Cerebellar nuclear complex (tissue), 1 donor: ENCODE measurements at places on chromosomes 12 and 14.

GRCh38 chr14:71720978-71721624, 211.1 kb upstream of the RGS6 start:
- no peak for DNase-seq

GRCh38 chr14:30980980-30981379, 44.5 kb upstream of the AP4S1 start:
- no peak for DNase-seq

GRCh38 chr14:76501156-76501720, 125.3 kb downstream of the ESRRB start:
- no peak for DNase-seq

DNA sequence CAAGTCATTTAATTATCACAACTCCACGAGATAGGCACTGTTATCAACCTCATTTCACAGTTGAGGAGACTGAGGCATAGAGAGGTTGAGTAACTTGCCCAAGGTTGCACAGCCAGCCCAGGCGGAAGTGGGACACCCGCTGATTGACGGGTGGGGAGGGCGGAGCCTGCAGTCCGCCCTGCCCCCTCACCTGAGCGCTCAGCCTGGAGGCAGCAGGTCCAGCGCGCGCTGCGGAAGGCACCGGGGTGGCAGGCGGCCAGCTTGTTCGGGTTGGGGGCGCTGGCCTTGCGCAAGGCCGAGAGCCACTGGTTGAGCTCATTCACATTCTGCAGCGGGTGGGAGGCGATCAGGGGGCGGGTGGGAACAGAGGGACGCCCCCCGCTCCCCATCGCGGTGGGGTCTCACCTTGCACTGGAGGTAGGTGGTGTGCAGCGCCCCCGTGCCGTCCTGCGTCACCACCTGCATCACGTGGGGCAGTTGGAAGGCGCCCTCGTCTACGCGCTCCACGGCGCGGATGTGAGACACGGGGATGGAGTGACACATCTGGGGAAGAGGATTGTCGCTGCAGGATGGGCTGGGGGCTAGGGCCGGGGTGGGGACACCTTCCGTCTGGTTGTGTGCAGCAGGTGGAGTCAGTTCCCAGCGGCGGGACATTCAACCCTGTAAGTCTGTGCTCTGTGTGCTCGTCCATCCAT, 31.7 kb downstream of the RASAL1 start:
- no peak for DNase-seq

DNA sequence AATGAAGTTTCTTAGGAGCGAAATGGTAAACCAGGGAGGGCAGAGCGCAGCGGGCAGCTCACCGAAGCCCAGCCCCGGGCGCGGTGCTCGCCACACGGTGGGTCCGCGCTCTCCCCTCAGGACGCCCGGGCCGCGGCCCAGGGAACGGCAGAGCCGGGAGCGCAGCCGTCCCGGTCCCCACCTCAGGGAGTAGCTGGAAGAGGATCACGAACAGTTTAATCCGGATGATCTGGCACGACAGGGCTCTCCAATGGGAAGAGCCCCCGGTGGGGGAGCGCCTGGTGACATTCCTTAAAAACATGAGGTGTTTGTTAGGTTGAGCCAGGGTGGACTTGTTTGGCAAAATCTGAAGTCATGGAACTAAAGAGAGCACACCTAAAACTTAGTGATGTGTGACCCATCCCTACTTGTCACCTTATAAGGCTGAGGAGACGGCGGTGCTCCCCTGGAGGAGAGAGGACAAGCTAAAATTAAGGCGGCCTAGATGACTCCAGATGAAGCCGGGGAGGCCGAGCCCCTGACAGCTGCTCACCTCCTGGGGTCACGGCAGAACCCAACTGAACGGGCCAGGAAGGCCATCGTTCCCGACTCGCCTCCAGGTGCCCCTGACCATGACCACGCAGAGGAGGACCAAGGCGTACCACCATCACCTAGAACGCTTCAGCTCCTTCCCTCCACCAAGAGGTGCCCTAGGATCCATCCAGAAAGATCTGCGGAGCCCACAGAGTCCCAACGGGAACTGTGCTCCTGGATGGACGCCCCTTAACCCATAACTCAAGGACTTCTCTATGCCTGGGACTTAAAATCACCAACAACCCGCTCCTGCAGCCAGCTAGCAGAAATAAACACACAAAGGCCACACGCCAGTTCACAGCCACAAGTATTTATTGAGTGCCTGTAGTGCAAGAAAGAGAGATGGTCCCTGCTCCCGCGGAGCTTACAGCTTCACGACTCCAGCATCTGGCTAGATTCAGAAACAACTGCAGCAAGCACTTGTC, 866 bp upstream of the PITPNM2 start:
- DNase-seq: no peak

GRCh38 chr12:110141389-110141788, 17.2 kb downstream of the IFT81 start:
- no peak for DNase-seq

- no peak for DNase-seq
Measured at GRCh38 chr12:23621900-23622299, 327.6 kb downstream of the SOX5 start.

GRCh38 chr14:70821584-70822529, 12.5 kb upstream of the MAP3K9 start:
- DNase-seq: no peak

GRCh38 chr14:23094666-23095195, at the start of gene ACIN1:
ACIN1 (minus strand) TSS chr14:23095136; CDS start chr14:23095112, 24 bp downstream.
- DNase-seq: no peak

- DNase-seq: no peak
Measured at GRCh38 chr12:16424531-16424930, 77.1 kb downstream of the MGST1 start.

DNA sequence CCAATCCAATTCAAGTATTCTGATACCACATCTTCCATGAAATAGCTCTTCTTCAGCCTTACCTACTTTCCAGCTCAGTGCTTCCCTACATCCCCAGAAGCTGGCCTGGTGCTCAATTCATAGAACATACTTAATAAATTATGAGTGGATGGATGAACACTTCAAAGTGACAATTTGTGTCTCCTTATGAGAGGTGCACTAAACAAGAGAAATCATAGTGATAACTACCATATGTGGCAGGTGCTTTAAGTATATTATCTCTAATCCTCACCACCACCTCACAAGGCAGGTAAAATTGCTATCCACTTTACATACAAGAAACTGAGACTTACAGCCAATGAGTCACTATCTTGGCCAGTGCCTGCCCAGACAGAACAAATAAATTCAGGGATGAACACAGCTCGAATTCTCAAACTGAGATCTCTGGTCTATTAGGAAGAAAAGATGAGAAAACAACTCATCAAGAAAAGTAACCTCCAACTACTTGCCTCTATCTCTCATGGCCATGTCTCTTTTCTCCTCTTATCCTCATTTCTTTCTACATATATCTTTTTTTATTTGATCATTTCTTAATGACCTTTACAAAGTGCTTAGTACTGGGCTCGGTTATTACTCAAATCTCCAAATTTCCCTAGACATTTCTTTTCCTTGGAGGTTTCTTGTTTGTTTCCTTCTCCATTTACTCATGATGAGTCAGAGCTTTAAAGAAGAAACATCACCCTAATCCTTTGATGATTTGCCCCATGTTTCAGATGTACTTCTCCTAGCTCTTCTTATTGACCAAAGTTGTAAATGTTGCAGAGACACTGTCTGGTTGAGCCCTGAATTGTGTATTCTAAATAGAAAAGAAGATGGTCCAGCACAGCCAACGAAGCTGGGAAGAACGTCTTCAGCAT, 161.5 kb downstream of the RPS29 start:
- no peak for DNase-seq

DNA sequence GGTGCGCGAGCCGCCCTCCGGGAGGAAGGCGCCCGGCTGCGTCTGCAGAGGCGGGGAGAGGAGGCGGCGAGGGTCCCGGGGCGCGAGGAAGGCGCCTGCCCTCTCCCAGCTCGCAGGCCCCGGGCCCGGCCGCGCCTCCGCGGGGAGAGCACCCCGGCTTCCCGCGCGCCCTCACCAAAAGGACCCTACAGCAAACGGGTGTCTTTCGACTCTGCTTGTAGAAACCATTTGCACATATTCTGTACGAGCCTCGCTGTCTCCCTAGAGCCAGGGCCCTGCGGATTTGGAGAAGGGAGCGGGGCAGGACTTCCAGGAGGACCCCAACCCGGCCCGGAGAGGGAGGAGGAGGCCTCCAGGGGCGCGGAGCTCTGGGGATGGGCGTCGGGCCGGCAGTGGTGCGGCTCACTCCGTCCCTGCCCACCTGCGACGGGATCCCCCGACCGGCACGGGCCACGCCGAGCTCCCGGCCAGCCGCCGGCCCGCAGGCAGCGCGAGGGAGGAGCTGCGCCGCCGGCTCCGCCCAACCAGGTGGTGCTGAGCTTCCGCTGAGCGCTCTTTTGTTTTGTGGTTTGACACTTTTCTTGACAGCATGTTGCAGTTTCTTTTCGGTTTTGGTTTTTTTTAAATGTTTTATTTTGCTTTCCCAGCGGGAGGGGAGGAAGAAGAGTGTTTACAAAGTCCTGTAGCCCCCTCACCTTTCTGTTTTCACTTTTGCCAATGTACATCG, 103.3 kb upstream of the FKBP4 start:
- DNase-seq: no peak

GRCh38 chr12:117889098-117889497, 79.7 kb downstream of the KSR2 start:
- DNase-seq: no peak

DNA sequence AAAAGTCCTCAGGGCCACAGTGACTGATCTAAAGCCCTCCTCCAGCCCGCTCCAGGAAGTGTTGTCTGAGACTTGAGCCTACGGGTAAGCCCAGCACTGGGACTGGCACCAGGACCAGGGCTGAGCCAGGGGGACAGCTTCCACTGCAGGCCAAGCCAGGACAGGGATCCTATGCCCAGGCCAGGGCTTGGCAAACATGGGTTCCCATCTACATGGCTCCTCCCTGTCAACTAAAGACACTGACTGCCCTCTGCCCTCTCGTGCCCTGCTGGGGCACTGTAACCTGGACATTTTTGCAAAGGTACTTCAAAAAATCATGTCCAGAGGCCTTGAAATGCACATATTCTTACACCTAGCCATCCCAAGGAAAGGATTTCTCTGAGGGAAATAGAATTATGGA, 88.0 kb downstream of the VWF start:
- DNase-seq: no peak

DNA sequence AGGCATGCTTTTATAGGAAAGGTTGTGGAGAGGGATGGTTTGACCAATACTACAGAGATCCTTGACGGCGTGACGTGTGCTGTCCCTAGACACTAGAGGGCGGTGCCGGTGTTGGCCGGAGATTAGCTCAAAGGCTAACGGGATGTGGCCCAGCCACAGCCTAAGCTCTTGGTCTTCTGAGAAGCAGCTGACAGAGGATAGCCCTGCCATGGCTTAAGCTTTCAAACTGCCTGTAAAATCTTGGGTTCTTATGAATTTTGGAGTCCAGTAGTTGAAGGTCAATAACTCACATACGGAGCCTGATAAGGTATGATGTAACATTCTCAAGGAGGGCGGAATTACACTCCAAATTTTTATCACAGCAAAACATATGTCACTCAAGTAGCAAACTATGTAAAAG, 515.7 kb upstream of the ATXN7L3B start:
- DNase-seq: no peak

DNA sequence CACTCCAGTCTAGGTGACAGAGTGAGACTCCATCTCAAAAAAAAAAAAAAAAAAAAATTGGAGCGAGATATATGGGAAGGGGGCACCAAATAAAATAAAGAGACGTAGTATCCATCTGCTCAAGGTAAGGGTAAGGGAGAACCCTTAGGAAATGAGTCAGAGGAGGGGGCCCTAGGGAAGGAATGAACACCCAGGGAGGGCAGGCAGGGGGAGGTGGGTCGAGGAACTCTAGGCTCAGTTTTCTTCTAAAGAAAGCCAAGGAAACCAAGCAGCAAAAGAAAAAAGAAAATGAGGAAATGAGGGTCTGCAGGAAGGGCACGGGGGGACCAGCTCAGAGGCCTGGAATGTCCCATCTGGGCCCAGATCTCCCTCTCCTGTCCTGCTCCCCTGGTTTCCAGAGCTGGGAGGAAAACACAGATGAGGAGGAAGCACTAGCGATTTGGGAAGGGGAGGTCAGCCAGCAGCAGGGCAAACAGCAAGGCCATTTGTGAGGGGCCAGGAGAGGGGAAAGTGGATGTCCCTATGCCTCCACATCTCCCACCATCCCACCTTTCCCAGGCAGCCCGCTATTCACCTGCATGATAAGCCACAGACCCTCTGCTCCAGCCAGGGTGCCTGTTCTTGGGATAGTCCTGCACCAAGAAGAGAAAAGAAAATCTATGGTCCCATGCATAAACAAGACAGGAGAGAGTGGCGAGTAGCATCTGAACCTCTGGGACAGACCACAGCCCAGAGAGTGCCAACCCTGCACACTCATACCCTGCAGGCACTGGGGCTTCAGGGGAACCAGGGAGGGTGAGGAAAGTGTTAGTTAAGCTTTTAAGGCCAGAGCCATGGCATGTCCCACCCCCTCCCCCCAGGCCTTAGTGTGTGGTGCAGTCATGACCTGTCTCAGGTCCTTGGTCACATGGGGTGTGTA, 11.9 kb downstream of the SPRYD3 start:
- DNase-seq: no peak

- DNase-seq: no peak
Measured at GRCh38 chr14:65016471-65016870, 29.8 kb downstream of the FNTB start.

DNA sequence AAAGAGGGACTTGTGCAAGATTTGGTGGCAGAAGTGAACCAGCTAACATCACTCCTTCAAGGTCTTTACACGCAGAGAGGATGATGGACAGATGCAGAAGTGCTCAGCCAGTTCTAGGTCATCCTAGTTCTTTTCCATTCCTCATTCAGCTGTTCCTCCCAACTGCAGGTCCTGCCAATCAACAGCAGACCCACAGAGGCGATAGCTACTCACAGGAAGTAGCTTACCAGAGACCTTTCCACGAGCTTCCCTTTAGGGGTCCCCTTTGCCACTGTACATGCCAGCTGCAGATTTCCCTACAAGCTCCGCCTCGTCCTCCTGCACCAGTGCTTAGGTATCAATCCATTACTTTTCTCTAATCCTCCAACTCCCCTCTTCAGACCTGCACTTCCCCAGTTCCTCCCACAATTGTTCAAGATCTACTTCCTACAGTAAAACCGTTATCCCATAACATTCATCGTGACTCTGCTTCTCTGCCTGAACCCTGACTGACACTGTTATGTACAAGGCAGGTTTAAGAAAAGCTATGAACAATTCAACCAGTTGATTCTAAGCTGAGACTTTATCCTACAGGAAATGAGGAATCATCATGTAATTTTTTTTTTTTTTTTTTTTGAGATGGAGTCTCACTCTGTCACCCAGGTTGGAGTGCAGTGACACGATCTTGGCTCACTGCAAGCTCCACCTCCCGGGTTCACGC, 22.5 kb downstream of the RECQL start:
- DNase-seq: no peak

- DNase-seq: no peak
Measured at GRCh38 chr12:57367121-57367520, 63.7 kb downstream of the R3HDM2 start.
